ENCODE measurements at places on chromosomes 5 and 9.

- no peak for DNase-seq
Measured at GRCh38 chr5:169416583-169417196, 115.8 kb upstream of the SLIT3 start.

DNA sequence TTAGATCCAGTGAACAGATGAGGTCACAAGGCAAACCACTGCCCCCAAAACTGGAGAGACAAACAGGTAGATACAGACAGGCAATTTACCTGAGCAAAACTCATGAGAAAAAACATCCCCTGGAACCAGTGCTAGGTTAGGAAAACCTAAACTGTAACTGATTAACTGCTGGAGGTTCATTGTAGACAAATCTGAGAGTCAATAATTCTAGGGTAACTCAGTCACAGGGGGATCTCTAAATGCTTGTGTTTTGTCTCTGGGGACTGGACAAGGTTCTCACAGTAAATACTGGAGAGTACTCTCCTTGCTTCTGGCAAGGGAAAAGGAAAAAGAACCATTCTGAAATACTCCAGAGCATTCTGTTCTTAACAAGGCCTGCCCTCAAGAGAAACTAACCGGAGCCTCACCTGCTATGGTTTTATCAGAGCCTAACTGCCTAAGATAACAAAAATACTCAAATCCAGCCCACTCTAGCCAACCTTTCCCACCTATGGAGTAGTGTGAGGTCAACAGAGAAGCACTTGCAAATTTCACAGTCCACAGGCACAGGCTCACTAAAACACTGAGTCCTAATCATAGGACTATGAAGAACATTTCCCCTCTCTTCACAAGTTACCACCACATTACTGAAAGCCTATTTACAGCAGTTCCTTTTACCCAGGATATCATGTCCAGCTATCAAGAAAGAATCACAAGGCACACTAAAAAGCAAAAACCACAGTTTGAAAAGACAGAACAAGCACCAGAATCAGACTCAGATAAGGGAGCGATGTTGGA, 139.9 kb upstream of the ACOT12 start:
- DNase-seq = no peak

GRCh38 chr9:123686829-123687192, 243.1 kb downstream of the DENND1A start:
- DNase-seq = peak; percentile 5

DNA sequence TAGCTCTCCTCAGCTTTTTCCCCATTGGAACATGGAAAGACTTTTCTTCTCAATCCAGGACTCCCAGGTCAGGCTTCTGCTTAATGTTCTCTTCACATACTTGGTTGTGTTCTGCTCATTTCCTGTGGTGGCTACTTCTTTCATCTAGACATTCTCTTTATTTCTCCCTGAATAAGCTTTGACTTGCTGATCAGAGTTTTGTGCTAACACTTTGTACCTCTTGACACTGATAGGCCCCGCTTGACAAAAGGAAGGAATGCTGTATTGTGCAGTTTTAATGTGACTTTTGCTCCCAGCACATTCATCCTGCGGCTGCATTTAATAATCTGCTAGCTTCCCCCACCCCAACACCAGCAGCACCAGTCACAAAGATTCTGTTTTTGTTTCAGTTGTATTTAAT, 90.9 kb upstream of the MINAR2 start:
- no peak for DNase-seq

DNA sequence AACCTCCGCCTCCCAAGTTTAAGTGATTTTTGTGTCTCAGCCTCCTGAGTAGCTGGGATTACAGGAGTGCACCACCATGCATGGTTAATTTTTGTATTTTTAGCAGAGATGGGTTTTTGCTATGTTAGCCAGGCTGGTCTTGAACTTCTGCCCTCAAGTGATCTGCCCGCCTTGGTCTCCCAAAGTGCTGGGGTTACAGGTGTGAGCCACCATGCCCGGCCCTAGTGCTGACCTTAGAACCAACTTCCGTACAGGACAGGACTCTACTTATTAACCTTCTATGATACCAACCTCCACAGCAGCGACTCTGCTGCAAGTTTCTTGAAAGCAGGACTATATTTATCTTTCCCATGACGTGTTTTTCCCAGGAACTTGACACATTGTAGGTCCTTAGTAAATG, 176.9 kb downstream of the RGS3 start:
- no peak for DNase-seq

- DNase-seq = no peak
Measured at GRCh38 chr5:126488443-126489065, 65.3 kb downstream of the GRAMD2B start.

DNA sequence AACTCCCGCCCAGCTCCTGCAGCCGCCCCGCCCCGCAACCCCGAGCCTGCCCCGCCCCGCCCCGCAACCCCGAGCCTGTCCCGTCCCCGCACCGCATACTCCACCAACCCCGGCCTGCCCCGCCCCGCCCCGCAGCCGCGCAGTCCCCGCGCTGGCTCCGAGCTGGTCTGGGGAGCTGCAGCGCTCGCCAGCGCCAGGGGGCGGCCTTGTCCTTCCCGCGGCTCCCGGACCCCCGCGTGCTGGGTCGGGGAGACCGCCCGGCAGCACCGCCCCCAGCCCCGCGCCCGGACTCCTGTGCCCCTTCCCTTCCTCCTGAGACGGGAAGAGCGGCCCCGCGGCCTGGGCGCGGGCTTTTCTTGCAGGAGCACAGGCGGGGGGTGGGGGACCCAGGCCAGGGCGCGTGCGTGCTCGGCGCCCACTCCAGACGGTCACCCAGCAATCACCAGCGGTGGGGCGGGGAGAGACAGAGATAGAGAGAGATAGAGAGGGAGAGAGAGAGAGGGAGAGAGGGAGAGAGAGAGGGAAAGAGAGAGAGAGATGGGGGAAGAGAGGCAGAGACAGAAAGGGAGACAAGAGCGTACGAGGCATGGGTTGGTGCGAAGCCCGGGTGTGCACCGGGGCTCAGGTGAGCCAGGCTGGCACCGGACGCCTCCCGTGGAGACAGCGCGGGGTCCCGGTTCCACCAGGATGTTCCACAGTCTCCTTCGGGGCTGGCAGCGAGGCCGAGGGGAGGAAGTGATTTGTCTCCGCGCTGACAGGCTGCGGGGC, 14.7 kb upstream of the TMEM250 start:
- DNase-seq = no peak

DNA sequence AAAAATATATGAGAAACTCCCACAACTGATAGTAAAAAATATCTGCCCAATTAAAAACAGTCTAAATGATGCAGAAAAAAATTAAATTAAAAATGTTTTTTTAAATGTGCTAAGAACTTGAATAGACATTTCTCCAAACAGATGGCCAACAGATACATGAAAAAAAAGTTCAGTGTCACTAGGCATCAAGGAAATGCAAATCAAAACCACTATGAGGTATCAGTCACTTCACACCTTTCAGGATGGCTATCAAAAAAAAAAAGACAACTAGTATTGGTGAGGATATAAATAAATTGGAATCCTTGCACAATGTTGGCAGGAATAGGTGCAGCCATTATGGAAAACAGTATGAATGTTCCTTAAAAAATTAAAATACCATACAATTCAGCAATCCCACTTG, 16.6 kb downstream of the ZNF131 start:
- no peak for DNase-seq

DNA sequence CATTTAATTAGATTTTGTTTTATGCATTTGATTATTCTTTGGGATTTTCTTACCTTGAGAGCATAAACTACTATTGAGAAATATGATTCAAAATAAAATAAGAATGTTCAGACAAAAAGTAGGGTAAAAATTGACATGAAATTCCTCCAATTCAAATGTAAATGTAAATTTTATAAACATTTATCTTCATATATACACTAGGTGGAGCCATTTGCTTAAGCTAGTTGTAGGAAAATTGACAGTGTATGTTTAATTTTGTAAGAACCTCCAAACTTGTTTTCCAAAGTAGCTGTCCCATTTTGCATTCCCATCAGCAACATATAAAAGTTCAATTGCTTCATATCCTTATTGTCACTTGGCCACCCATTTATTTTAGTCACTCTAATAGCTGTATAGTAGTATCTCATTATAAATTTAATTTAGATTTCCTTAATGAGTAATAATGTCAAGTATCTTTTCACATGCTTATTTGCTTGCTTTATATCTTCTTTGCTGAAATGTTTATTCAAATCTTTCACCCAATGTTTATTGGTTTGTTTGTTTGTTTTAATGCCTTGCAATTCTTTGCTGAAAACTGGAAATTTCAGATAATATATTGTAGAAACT, 37.6 kb upstream of the SLCO6A1 start:
- peak; percentile 28 for DNase-seq

- DNase-seq = no peak
Measured at GRCh38 chr5:89703817-89704216, 705.7 kb downstream of the CETN3 start.

- DNase-seq = no peak
Measured at GRCh38 chr5:73442996-73443627, 5.5 kb downstream of the FOXD1 start.

GRCh38 chr9:127825319-127826051, 22.8 kb downstream of the FPGS start:
- no peak for DNase-seq

DNA sequence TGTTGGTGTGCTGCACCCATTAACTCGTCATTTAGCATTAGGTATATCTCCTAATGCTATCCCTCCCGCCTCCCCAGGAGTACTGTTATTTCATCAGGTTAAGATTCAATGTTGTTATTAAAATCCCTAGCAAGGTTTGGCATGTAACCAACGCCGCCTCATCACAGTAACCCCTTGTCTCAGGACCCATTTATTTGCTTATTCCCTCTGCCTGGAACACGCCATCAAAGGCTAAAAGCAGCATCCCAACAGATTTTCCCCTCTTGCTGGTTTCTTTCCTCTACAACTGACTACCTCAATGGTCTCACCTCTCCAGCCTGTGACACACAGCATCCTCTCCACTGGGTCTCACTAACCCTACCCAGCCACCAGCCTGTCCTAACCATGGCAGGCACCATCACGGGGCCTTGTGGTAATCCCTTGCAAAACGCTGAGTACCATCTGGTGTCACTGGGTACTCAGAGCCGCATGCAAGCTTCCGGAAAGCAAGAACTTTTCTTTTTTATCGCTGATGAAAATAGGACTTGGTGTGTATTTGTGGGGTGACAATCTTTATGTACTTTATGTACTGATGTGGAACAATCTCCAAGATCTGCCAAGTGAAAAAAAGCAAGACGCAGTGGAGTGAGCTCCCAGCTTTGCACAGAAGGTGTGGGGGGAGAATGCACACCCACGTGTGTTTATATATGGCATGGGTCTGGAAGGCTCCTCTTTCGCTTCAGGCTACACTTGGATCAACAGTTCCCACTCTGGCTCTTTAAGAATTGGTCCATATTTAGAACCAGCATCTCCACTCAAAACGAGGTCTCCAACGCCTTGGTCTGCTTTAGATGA, 6.1 kb downstream of the RPS14 start:
- DNase-seq = no peak

DNA sequence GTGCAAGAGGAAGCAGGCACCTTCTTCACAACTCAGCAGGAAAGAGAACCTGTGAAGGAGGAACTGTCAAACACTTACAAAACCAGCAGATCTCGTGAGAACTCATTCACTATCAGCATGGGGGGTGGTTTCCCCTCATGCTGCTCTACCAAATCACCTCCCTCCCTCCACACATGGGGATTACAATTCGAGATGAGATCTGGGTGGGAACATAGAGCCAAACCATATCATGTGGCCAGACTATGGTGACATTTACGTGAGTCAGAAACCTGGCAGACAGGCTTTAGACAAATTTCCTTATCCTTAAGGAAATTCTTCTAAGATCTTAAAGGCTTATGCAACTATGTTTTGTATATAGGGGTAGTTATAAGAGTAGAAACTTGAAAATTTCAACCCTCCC, 8.7 kb upstream of the AOPEP start:
- DNase-seq = peak; percentile 93

- DNase-seq = peak; percentile 9
Measured at GRCh38 chr5:56985936-56986625, 34.2 kb upstream of the MIER3 start.

GRCh38 chr9:78188594-78188993, 47.3 kb upstream of the CEP78 start:
- DNase-seq = no peak

- DNase-seq = no peak
Measured at GRCh38 chr5:34847552-34847951, 8.6 kb downstream of the TTC23L start.

- no peak for DNase-seq
Measured at GRCh38 chr5:20604992-20605391, 617.0 kb upstream of the CDH18 start.

DNA sequence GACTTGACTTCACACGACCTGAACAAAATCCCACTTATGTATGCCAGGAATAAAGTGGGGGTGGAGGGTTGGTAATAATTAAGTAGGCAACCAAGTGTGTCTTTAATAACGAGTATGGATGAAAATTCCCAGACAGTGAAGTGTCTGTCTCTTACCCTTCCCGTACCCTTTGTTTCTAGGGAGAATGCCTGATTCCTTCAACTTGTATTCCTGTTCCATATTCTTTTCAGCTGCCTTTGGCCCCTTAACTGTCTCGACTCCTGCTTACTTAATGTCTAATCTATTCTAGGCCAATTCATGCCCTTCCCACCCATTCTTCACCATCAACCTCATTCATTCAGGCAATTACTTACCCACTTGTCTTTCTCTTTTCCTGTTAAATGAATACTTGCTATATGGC, 380.5 kb downstream of the RAB3C start:
- no peak for DNase-seq

DNA sequence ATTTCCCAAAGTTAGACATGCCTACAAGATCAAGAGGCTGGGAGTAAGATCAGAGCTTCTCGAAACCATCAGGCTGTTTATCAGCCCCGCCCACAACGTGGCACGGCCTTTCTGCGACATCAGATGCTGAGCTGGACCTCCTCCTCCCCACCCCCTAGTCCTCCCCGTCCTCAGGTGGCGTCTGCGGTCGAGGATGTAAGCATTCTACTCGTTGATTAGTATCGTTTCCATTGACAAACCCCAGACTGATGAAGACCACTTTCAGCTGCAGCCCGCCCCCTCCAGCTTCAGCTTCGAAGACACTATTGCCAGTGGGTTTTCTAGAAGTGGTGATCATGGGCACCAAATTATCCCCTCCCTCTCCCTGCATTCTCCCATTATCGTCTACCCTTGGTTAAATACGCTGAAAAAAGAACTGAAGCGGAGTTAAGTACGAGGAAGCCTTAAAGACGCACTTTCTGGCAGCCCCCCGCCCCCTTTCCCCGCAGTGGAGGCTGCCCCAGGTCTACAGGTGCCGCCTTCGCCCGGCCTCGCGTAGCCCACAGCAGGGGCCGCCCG, 1.1 kb downstream of the PPIC start:
- peak; percentile 61 for DNase-seq
